ENCODE measurements at places on chromosomes 5 and 9.

- no peak for DNase-seq
These were observed 496.0 kb upstream of the CLINT1 start for GRCh38 chr5:158354958-158355357.

DNA sequence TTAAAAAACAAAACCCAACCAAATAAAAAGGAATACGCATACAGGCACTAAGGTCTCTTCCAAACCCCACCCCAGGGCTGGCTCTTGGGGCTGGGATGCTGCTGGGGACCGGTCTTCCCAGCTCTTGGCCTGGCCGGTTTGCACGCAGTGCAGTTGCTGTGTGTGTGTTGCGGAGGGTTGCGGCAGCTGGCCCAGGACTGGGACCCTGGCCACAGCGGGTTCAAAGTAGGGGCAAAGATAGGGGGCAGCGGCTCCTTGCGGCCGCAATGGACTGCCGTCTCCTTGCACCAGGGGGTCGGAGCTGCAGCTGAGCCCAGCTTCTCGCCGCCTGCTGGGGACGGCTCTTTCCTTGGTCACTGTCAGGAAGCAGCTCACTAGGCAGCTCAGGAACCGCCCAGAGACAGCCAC is 5.0 kb downstream of the DMRT3 start:
- no peak for DNase-seq

- no peak for DNase-seq
These were observed 133.3 kb downstream of the CACNA1B start for GRCh38 chr9:138010861-138011260.

DNA sequence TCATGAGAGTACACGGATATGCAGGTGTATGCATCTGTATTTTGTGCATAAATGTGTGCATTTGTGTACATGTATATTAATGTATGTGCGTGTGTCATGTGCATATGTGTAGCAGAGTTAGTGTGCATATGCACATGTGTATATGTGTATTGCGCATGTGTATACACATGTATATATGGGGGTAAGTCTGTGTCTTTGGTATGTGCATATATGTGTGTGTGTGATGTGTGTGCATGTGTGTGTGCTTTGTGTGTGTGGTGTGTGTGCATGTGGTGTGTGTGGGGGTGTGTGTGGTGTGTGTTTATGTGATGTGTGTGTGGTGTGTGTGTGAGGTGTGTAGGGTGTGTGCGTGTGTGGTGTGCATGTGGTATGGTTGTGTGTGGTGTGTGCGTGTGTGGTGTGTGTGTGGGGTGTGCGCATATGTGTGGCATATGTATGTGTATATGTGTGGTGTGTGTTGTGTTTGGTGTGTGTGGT is 13.1 kb upstream of the CTSL start:
- no peak for DNase-seq

- no peak for DNase-seq
These were observed 246.7 kb downstream of the ADAMTSL1 start for GRCh38 chr9:18720691-18721090.

- no peak for DNase-seq
These were observed 23.4 kb downstream of the ADGRV1 start for GRCh38 chr5:90581956-90582355.

GRCh38 chr5:133994990-133995333 is 9.8 kb downstream of the VDAC1 start:
- no peak for DNase-seq

- DNase-seq: no peak
These were observed 549.0 kb upstream of the NUDT12 start for GRCh38 chr5:104111632-104112031.

GRCh38 chr5:151262532-151262931 is 9.5 kb downstream of the GM2A start:
- no peak for DNase-seq

- DNase-seq: no peak
These were observed 13.0 kb upstream of the TPM2 start for GRCh38 chr9:35702696-35703095.

- no peak for DNase-seq
These were observed 200.5 kb downstream of the EFNA5 start for GRCh38 chr5:107470295-107470582.

DNA sequence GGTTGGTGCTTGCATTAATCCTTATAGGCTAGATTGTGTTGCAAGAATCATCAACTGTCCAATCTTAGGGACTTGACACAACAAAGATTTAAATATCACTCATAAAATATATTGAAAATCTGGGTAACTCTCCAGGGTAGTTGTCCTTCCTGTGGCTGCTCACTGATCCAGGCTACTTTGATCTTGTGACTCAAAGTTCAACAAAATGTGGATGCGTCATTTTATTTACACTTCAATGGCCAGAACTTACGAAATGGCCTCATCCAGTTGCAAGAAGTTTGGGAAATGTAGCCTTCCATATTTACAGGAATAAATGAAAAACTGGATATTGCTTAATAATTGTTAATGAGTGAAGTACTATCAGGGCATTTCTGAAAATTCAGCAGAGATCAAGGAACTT is 235.5 kb upstream of the ACTBL2 start:
- no peak for DNase-seq

GRCh38 chr5:1055896-1056610 is 47.5 kb downstream of the NKD2 start:
- DNase-seq: no peak

GRCh38 chr5:50763351-50763750 is 96.9 kb downstream of the PARP8 start:
- no peak for DNase-seq

- no peak for DNase-seq
These were observed 266.4 kb downstream of the DENND1A start for GRCh38 chr9:123663529-123663928.

GRCh38 chr5:35282810-35283209 is 52.5 kb upstream of the PRLR start:
- DNase-seq: no peak

- DNase-seq: no peak
These were observed 57.2 kb downstream of the RANBP6 start for GRCh38 chr9:5958273-5958672.

- no peak for DNase-seq
These were observed at the start of gene SOWAHA for GRCh38 chr5:132812781-132813598. Gene SOWAHA, plus strand, starts transcription at chr5:132813302. Its CDS starts 320 bp downstream, at chr5:132813622.

DNA sequence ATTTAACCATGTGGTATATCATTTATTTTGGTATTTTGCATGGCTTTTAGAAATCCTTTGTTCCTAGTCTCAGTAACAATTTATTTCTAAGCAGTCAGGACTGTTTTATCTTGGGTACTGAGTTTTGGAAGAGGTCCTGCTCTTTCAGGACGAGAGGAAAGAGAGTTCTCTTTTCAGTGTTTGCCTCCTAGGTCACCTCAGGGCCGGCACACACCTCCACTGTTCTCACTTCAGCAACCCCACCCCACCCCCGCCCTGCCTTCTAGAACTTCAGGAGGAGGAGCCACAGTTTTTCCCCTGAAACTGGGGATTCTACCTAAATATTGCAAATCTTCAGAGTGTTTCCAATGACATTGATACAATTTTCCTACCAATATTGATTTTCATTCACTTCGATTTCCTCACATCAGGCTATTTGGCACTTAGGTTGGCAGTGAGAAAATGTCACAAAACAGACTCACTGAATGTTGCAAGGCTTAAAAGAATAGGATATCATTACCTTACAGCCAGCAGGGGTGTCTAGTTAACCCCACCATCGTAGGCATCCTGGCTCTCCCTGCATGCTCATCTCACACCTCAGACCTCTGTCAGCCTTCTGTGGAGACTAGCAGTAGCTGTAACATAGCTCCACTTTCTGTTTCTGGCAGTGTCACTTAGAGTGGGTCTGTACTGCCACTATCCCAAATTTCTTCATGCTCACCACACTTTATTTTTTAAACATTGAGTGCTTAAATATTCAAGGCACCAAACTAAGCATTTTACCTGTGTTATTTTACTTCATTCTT is 5.4 kb downstream of the IGIP start:
- no peak for DNase-seq

GRCh38 chr9:129667850-129668249 is 2.4 kb downstream of the PRRX2 start:
- no peak for DNase-seq

DNA sequence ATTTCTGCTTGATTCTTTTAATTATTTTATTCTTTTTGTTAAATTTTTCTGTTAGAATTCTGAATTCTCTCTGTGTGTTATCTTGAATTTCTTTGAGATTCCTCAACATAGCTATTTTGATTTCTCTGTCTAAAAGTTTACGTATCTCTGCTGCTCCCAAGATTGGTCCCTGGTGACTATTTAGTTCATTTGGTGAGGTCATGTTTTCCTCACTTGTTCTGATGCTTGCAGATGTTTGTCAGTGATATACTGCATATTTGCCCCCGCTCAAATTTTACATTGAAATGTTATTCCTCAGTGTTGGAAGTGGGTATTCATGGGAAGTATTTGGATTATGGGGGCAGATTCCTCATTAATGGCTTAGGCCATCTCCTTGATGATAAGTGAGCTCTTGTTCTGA is 105.3 kb downstream of the PRDM9 start:
- no peak for DNase-seq

DNA sequence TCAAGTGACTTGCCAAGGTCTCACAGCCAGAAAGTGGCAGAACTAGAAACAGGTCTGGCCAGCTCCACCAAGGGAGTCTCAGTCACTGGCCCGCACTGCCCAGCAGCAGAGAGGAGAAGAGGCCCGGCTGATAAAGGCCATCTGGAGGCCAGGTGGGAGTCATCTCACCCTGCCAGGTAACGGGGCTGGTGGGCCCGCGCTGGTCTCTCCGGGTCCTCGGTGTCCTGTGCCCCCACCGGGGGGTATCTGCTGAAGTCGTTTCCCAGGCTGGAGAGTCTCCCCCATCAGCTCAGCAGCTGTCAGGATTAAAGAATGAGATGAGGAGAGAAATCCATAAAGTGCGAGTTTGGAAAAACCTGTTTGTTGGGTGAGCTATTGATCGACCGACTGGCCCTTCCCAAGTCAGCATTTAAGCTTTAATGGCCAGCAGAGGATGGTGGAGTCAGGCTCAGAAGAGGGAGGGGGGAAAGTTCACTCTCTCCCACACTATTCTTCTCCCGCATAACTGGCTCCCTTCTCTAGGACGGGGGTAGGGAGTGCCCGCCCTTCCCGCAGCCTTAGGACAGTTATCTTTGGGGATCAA is 30.3 kb downstream of the LMX1B start:
- DNase-seq: no peak

DNA sequence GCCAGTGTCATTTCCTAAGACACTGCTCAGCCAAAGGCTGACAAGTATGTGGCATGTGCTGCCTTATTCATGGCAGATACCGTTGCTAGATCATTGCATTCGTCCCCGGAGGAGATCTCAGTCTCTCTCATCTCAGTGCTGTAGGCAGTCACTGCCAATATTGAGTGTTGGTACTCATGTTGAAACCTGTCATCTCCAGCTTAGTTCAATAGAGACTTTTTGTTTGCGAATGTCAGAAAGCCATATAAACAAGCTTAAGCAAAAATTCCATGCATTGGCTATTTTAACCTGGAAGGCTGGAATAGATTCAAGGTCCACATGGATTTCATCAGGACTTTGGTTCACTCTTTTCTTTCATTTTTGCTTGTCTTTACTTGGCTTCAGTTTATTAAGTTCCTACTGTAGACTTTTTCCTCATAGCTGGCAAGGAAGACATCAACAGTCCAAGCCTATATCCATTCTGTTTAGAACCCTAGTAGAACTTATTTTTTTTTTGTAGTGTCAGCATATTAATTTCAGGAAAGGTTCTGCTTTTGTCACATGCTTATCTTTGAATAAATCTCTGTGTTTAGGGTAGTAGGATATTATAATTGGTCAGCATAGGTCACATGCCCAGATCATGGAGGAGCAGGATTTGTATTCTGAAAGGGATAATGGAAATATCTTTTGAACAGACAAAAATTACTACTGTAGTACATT is 66.8 kb downstream of the FCHO2 start:
- DNase-seq: no peak

- DNase-seq: no peak
These were observed 28.5 kb upstream of the MLLT3 start for GRCh38 chr9:20650750-20651299.

- no peak for DNase-seq
These were observed 162.8 kb downstream of the ENC1 start for GRCh38 chr5:74477761-74478160.

DNA sequence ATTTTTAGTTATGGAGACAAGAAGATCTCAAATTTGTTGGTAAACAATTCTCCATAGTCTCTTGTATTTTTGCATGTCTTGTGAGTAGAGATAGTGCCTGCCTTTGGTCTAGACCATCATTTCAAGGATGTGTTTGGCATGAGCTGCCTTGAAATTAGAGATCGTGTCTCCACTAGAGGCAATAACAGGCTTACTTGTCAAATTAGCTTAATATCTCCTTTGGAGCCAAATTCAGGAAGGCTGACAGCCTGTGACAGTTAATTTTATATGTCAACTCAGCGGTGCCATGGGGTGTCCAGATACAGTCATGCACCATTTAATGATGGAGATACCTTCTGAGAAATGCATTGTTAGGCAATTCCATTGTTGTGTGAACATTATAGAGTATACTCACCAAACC is 24.8 kb upstream of the PRDM9 start:
- DNase-seq: no peak

GRCh38 chr5:130541617-130542221 is 623.3 kb downstream of the HINT1 start:
- DNase-seq: no peak

DNA sequence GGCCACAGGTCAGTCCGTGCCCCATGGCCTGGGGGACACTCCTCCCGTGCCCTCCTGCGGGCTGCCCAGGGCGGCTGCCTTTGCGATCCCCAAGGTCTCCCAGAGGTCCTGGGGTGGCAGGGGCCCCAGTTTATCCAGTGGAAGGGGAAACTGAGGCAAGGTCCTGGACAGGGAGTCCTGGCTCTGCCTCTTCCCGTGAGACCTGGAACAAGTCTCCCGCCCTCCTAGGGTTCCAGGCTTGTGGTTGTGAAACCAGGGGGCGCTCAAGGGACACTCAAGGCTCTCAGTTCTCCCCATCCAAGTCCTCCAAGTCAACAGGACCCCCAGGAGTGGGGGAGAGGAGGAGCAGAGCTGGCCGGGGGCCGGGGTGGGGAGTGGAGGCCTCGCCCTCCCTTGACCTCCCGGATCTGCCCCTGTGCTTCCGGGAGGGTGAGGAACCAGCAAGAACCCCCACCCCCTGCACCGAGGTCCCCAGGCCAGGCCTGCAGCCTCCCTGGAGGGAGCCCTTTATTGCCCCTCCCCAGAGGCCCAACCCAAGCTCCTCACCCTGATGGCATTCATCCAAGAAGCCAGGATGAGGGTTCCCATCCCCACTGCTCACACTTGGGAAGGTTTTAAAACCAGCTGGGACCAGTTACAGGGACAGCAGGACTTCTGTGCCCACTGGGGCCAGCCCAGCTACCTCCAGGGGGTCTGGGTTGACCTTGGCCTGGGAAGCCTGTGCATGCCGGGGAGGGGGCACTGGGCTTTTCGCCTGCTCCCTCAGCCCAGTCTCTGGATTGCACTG is 24.7 kb upstream of the TMEM250 start:
- DNase-seq: no peak

GRCh38 chr9:90092508-90092907 is 487.7 kb downstream of the GADD45G start:
- DNase-seq: no peak

GRCh38 chr5:152523964-152524363 is 118.9 kb upstream of the NMUR2 start:
- no peak for DNase-seq
